ENCODE measurements at places on chromosomes 5 and 9. TPM values are rescaled to one million over a fixed set of nuclear protein-coding genes. Genes with fewer than 3 reads are reported as not detected.
A peak's percentile ranks its signal among the peaks of the same experiment; 100 is the strongest.

- DNase-seq, result no peak
These were observed 43.3 kb downstream of the GOLPH3 start for GRCh38 chr5:32130865-32131264.

DNA sequence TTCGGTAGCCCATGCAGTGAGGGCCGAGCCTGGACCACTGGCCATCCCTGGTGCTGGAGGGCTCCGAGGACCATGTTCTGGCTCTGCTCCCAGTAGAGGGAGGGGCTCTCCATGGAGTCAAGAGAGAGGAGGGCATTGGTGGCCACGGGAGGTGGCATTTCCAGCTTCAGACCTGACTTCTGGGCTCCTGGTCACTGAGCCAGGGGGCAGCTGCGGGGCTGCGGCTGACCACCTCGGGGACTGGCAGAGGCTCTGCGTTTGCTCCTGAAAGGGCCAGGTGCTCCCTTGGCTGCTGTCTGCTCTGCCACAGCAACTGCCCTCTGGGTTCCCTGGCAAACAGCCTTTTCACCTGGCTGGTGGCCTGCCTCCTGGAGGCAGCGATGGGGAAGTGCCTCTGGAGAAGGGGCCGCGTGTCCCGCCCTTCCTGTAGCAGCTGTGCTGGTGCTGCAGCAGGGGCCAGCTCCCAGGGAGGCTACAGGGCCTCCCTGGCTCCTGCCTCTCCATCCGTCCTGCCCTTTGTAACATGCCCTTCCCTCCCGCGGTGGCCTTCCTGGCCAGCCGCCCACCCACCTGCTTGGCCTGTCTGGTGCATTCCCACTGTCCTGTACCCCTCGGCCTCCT, 144.6 kb downstream of the CACNA1B start:
- no peak for DNase-seq

GRCh38 chr5:36502608-36503007, 103.8 kb upstream of the SLC1A3 start:
- DNase-seq, result no peak

- no peak for DNase-seq
These were observed 59.3 kb upstream of the AFAP1L1 start for GRCh38 chr5:149212198-149212951.

DNA sequence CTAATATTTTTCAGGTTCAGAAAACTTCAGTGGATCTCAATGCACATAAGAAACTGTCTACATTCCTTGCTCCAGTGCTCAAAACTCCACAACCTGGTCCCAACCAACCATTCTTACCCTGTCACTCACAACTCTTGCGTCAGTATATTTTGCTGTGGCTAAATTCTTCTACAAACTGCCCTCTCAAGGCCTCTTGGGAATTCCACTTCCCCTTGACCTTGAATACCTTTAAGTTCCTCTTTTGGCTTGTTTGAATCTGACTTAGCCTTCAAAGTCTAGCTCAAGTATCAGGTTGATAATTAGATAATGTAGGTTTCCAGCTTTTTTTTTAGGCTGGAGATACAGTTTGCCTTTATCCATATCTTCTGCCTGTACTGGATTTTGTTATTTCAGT, 128.3 kb downstream of the SLF1 start:
- peak; percentile 87 for DNase-seq

DNA sequence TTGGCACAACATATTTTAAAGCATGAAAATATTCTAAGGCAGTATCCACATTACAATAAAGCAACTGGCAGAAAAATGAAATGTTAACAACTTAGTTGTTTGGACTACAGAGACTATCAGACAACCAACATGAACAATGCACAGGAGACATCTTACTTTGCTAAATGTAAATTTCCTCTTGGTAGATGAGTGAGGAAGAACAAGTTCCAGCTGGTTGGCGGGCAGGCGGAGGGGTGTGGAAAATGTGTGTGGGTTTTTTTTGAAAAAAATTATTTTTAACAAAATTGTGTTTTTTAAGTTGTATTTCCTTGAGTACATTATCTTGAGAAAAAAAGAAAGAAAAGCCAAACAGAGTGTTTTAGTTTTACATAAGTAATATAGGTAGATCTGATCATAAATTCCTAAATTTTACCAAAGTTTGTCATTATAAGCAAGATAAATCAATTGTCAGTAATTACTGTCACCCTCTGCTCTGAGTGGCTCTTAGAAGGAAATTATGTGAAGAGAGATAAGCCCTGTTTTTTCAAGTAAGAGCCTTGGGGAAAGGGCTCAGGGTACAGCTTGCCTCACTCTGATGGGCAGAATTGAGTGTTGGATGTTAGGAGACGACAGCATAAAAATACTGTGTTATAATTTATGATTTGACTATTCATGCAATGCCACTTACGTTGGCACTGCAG, 42.5 kb downstream of the TMEM167A start:
- no peak for DNase-seq

- no peak for DNase-seq
These were observed 35.5 kb downstream of the DDX46 start for GRCh38 chr5:134794082-134794481.

DNA sequence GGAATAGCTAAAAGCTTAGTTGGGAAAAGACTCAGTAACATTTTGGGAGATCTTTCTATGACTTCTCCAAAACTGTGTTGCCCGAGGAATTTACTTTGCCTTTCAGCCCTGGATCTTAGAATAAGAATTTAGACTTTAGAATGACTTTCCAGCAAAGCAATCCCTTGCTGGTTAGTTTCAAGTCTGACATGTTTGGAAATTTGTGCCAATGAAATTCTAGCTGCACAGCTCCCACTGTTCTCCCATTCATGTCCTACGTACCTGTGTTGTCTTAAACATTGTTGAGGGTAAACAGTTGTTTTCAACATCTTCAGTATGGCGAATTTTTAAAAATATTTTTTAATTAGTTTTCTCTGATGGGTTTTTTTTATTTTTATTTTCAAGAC, 111.4 kb downstream of the CCDC192 start:
- DNase-seq, result no peak

- no peak for DNase-seq
These were observed 30.8 kb downstream of the HAPLN1 start for GRCh38 chr5:83689881-83690280.

DNA sequence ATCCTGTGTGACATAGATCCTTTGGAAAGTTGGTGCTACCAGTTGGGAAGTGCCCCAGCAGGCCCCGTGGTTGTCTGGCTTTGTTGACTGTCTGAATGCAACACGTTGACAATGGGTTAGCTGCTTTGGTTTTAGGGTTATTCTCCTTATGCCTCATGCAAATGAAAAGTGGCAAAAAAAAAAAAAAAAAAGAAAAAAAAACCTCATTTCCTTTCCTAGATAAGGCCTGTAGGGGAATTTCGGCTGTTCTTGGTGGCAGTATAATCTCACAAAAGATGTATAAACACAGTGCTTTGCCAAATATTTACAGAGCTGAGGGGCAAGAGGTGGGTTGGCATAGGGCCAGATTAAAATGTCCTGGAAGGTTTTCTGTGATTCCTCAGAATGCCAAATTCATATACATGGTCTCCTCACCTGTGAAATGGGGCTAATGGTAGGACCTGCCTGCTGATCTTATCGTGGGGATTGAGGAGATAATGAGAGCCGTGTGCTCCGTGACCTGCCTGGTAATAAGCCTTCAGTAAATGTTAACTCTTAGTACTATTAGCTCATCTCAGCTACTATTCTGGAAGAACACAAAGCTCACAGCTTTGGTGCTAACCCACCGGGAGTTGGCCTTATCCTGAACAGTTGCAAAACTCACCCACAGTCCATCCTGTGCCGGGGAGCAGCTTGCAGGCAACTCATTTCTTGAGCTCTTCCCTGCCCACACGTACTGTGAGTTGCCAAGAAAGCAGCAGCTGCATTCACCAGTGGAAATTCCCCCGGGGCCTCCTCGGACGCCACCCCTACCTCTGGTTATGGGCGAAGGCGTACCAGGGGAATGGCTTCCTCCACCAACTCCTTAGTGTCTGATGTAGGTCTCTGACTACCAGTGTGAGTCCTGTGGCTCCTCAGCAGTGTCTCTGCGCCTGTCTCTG, 220.3 kb downstream of the NR3C1 start:
- DNase-seq, result no peak

- DNase-seq, result no peak
These were observed 65.6 kb downstream of the SPOCK1 start for GRCh38 chr5:137433539-137433938.

- no peak for DNase-seq
These were observed 3.5 kb downstream of the FBXW11 start for GRCh38 chr5:172002840-172003512.

DNA sequence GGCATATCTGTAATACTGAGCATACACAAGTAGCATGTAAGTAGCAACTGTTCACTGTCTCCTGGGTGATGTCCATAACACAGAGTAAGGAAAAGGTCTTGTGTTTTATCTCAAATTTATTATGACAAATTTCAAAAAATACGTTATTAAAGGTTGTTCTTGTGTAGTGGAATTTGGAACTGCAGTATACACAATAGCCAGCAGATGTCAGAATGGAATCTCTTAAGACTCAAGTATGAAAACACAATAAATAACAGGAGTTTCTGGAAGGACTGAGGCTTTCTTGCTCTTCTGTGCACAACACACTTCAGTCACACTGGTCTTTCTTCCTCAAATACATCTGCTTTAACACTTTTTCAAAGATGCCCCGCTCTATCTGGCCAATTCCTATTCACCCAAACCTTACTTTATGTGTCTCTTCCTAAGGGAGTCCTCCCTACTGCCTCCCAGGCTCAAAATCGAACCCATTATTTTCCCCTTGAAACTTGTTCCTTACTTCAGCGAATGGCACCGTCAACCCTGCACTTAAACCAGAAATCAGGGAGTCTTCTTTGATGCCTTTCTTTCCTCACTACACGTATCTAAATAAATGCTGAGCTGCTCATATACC, 6.5 kb upstream of the FBXO10 start:
- DNase-seq, result peak; percentile 69

CLINT1 gene
- total RNA-seq, result 135 TPM

MPDZ gene
- not detected for total RNA-seq

ANKRD18B gene
- total RNA-seq, result not detected

ABLIM3 gene
- not detected for total RNA-seq

TOR2A gene
- 21.6 TPM for total RNA-seq

PTGDS gene
- not detected for total RNA-seq

CDC25C gene
- 21.1 TPM for total RNA-seq

WNT8A gene
- total RNA-seq, result not detected

ARHGEF39 gene
- total RNA-seq, result 53.6 TPM

FAM151B gene
- total RNA-seq, result not detected

SMC5 gene
- total RNA-seq, result 45.4 TPM

LRRC70 gene
- total RNA-seq, result 1.3 TPM
